ENCODE measurements at places on chromosomes 4 and X. TPM values are rescaled to one million over a fixed set of nuclear protein-coding genes. Genes with fewer than 3 reads are reported as not detected.

Gene RAB40AL
- not detected for total RNA-seq

- DNase-seq, result peak; percentile 66
Observed at GRCh38 chr4:73978886-73979285, 2.9 kb downstream of the PF4 start.

DNA sequence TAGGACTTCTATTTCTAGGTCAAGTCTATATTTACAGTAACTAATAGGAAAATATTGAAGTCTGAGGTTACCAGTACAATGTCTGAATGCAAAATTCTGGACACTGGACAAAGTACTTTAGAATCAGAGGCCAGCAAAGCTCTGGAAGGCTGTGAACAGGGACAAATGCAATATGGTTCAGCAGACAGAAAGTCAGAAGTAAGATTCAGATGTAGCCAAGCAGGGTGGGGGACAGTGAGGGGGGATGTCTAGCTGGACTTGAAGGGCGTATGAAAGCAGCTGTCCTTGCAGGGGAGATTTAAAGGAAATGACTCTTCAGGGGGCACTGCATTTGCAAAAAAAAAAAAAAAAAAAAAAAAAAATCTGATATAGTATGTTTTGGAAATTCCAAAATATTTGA, 2.9 kb downstream of the SORBS2 start:
- DNase-seq, result no peak

Gene EDNRA
- total RNA-seq, result 15.0 TPM

Gene ASMT
- not detected for total RNA-seq

- DNase-seq, result no peak
Observed at GRCh38 chr4:109703664-109704361, 568 bp upstream of the CASP6 start.

Gene EIF1AX
- 57.4 TPM for total RNA-seq

DNA sequence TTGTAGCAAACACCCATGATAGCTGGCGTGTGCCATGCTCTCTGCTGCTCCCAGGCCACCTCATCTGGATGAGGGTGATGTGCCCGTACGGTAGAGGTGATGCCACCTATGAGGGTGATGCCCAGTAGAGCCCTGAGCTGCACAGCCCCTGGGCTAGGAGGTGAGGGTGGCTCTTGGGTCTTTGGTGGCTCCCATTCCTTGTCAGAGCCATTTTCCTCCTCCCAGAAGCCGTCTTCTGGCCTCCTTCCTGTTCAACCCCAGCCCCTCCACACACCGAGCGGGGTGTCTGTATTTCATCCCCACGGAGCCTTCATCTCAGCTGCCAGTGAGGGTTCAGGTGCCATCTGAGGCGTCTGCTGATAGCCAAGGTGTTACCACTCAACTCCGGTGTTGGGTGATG, 12.0 kb upstream of the TNIP2 start:
- no peak for DNase-seq

GRCh38 chr4:48041535-48042137, 25.1 kb downstream of the NIPAL1 start:
- no peak for DNase-seq

Gene PPP2R3B
- total RNA-seq, result 13.8 TPM

Gene SPANXC
- total RNA-seq, result 7.5 TPM

Gene HERC5
- 0.95 TPM for total RNA-seq

Gene SLITRK2
- not detected for total RNA-seq

Gene TRIM61
- total RNA-seq, result 3.9 TPM

GRCh38 chr4:130361616-130362015, 1265.7 kb downstream of the C4orf33 start:
- DNase-seq, result no peak

GRCh38 chr4:144611850-144612249, 34.1 kb upstream of the HHIP start:
- peak; percentile 20 for DNase-seq

- no peak for DNase-seq
Observed at GRCh38 chrX:49237060-49237459, 1.8 kb downstream of the CCDC22 start.

- DNase-seq, result no peak
Observed at GRCh38 chr4:48634688-48635308, 144.7 kb downstream of the ZAR1 start.

GRCh38 chr4:77903186-77903585, 40.6 kb downstream of the MRPL1 start:
- no peak for DNase-seq

Gene TRIM60
- not detected for total RNA-seq

DNA sequence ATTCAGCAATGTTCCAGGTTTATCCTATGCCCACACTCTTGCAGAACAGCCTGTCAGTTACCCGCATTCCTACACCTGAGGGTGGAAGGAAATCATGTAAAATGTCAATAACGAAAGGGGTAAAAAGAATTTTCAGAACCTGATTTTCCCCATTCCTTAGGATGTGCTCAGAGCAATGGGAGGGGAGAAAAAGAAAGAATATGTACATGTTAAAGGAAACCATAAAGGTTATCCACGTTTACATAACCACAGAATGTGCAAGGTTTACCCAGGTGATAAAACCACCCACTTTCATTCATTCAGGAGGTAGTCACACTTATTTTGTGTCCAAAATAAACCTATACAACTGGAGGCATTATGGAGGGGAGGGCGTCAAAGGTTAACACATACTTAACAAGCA, 335.5 kb downstream of the ZNF674 start:
- DNase-seq, result no peak

DNA sequence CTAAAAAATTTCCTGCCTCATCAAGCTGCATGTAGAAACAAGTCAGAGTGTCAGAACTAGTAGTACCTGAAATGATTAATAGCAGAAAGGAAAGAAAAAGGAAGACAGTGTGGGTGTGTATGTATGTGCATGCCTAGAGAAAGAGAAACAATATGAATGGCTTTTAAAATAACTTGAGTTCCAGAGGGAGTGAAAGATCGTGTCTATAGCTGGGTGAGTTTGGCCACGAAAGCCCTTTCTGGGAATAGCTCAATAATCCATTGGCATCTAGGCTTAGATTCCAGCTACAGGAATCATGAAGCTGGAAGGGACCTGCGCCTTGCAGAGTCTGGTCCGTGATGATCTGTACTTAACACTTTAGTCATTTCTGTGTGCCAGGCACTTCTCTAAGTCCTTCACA, 195.6 kb downstream of the RAPGEF2 start:
- DNase-seq, result no peak

DNA sequence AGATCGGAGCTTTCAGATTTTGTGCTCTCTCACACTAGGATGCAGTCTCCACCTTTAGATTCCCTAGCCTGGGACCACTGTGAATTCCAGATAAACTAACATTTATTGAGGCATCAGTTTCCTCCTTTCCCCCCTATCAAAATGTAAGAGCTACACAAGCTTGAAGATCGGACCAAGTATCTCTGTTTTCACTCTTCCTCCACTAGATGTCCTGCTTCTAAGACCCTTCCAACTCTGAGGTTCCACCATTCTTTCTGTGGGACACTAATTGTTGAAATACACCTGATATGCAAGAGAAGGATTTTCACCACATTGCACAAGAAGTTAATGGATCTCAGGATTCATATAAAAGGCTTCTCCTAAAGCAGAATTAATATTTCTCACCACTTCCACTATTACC, 43.0 kb upstream of the PHOX2B start:
- no peak for DNase-seq

GRCh38 chr4:79899481-79899880, 173.5 kb downstream of the ANTXR2 start:
- no peak for DNase-seq

GRCh38 chrX:19661961-19662360, 146.7 kb upstream of the MAP3K15 start:
- DNase-seq, result no peak

GRCh38 chr4:26583538-26583864, 383 bp upstream of the TBC1D19 start:
- no peak for DNase-seq

GRCh38 chr4:145041378-145041777, 56.6 kb downstream of the ANAPC10 start:
- DNase-seq, result no peak

Gene SOWAHD
- total RNA-seq, result 0.05 TPM

Gene FHL1
- 97.2 TPM for total RNA-seq

GRCh38 chr4:26093551-26093950, 179.5 kb downstream of the SMIM20 start:
- DNase-seq, result no peak

- DNase-seq, result peak; percentile 50
Observed at GRCh38 chr4:106315476-106315967, 487 bp downstream of the TBCK start.

DNA sequence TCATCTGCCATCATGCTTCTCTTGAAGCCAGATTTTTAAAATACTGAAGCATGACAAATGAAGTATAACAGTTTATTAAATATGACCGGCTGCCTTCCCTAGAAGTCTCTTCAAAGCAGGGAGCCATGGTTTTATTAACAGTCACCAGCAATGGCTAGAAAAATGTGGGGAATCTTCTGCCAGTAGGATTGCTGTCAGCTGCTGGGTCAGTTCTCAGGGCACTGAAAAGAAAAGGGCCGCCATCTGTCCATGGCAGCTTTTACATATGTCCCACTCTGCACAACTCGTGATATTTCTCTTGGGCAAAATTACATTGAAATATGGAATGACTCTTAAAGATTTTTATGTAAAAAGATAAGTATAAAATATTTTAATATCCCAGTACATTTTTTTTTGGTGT, 2.8 kb downstream of the CCNG2 start:
- DNase-seq, result no peak

Measured in HT1080 (cell line).